HEK293T (cell line): ENCODE measurements at places on chromosomes 4 and X.

- DNase-seq, result no peak
These were observed 1.3 kb upstream of the BCORL1 start for GRCh38 chrX:129981200-129981553.

DNA sequence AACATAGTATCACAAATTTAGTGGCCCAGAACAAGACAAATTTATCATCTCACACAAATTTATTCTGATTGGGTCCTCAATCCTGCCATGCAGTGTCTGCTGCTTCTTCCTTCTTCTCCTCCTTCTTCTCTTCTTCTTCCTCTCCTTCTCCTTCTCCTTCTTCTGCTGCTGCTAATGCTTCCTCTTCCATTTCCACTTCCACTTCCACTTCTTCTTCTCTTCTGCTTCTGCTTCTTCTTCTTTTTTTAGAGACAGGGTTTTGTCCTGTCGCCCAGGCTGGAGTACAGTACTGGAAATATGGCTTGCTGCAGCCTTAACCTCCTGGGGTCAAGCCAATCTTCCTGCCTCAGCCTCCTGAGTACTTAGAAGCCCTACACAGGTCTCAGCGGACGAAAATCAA is 37.5 kb downstream of the FGFBP1 start:
- no peak for DNase-seq

DNA sequence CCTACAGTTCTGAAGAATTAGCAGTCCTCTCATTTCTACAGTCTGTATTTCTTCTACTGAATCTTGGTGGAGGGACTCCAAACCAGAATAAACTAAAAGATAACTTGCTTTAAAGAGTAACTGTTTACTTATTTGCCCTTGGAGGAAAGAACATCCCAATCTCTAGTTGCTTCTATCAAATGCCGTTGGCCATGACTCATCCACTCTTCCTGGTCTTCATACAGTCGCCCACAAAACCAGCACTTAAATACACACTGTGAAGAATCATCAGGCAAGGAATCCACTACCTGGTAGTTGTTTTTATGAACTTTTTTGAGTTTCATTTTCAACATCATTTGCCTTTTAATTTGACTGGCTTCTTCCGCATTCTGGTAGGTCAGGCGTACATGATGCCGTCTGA is 14.2 kb downstream of the ZNF518B start:
- no peak for DNase-seq

DNA sequence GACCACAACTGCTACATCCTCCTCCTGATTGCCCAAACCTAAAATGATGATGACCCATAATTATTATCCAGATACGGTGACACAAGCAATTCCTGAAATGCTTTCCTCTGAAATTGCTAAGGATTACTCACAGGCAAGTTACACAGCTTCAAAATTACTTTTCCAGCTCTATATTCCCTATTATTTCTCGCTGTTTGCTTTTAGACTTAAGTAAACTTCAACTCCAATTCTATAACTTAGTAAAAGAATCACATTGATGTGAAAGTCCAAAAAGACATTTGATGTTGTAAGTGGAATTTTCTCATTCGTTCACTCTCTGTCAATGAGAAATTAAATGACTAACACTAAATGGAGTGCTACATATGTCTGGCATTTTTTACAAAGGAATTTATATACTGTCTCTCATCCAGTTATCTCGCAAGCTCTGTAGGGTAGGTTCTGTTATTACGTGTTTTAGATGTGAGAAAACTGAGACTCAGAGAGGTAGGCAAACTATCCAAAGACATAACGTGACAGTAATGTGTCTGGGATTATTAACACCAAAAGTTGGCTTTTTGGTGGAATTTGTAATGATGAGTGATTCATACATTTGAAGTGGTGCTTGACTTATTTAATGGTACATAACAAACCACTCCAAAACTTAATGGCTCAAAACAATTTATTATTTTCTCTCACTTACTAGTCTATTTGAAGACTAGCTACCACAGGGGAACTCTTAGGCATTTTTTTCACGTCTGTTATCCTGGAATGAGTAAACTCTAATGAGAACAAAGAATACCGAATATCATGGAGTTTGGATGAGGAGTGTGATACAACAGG is 31.5 kb downstream of the PALLD start:
- no peak for DNase-seq

DNA sequence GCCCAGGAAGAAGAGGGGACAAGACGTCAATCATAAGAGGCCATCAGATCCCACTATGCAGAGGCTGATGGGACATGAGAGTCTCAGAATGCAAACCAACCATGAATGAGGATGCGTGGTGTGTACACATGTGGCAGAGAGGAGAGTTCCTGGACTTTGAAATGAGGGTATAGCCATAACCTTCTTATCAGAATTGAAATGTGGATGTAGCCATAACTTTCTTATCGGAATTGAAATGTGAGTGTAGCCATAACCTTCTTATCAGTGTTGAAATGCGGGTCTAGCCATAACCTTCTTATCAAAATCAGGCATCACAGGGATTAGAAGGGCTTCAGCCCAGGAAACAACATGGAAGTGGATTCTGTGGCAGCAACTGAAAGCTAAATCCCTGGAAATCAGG is 415.5 kb upstream of the FAT1 start:
- DNase-seq, result no peak

- no peak for DNase-seq
These were observed 298.8 kb downstream of the TEX13A start for GRCh38 chrX:104921584-104922205.

DNA sequence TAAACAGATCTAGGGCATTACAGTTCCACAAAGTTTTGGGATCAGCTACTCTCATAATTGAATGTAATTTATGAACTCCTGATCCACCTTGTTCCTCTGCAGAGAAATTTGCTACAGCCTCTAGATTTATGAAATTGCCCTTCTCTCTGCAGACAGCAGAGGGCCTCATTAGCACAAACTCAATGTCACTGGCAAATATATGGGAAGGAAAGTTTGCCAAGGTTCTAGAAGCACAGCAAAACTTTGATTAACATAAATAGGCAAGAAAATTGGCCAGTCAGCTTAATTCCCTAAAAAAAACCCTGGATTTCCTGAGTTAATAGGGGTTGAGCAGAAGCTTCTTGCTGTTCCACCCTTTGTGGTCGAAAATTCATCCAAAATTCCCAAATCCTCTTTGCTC is 31.5 kb downstream of the PRPS1 start:
- no peak for DNase-seq

- DNase-seq, result no peak
These were observed 22.7 kb downstream of the RASGEF1B start for GRCh38 chr4:81449015-81449414.

GRCh38 chr4:182250446-182250845 is 7.2 kb downstream of the TENM3 start:
- no peak for DNase-seq

DNA sequence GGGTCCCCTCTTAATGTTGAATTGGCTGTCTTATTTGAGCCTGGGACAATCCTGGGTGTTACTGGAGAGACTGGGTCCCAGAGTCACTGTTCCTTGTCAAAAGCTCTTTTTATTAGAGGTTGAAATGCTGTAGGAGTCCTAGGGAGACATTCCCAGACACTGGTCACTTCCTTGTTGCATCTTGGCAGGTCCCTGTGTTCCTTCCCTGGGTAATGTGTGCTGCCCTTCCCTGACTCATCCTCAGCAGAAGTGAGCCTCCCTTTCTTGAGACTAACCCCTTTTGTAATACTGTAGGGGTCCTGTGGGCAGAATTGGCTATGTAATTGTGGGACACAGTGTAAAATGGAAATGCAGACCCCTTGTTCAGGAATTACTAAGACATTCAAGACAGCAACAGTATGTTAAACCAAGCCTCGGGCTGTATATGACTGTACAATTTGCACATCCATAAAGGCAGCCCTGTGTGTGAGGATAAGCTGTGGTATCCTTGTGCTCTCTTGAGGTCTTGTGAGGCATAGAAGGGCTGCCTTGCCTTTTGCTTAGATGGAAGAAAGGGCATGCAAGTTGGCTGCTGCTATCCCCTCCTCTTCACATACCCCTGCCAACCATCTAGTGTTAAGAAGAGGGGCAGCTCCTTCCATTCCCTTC is 53.5 kb downstream of the DCLK2 start:
- DNase-seq, result no peak

GRCh38 chrX:56764975-56765791 is 36.1 kb downstream of the NBDY start:
- no peak for DNase-seq

GRCh38 chrX:24646745-24647182 is 383 bp downstream of the PCYT1B start:
- peak; percentile 17 for DNase-seq

- no peak for DNase-seq
These were observed 195.1 kb upstream of the ATP6AP2 start for GRCh38 chrX:40385682-40386081.

DNA sequence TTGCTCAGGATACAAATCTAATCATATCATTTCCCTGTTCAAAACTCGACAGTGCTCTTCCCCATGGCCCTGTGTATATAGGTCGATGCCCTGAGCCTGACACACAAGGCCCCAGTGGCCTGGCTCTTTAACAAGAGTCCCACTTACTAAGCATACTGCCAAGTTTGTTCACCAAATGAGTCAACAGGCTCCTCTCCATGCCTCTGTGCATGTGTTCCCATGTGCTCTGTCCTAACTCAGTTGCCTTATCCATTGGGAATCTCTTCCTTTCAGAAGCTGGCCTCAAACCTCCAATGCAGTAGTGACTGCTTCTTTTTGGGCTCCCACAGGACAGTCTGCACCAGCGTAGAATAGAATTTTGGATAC is 18.9 kb upstream of the CXCR3 start:
- no peak for DNase-seq

DNA sequence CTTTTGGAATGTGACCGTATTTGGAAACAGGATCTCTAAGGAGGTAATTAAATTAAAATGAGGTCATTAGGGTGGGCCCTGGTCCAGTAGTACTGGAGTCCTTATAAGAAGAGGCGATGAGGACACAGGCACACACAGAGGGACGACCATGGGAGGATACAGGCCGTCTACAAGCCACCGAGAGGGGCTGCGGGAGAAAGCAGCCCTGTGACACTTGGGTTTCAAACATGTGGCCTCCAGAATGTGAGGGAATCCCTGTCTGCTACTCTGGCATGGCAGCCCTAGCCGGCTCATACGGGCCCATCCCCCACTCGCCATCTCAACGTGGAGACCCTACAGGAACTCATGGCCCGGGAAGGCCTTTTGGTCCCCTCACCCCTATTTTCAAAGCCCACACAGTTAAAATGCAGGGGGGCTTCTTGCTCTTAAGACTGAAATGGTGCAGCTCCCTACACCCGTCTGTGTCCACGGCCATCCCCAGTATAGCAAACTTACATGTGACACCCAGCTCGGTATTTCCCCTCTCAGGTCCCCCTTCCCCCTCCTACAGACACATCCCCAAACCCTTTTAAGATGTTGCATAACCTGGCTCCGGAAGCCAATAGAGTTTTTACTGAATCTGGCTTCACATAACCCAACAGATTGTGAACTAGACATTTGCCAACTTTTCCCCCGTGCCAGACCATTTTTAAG is 124.1 kb upstream of the TBL1X start:
- no peak for DNase-seq

DNA sequence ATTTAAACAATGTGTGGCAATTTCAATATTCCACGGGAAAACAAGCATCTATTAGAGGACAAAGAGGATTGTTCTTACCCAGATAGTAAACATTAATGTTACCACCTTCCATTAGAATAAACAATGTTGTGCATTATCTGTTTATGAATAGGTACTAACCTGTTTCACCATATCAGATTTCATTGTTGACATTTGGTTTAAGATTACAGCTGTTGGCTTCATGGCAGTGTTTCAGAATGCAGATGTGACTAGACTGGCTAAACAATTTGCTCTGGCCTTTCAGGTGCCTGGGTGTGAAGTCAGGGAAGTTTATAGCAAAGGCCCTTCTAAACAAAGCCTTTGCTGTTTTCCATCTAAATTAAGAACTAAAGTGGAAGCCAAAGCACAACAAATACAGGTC is 464.7 kb upstream of the FAM47C start:
- no peak for DNase-seq
